Activated naive CD4-positive, alpha-beta T cell treated with anti-CD3 and anti-CD28 coated beads for 36 hours (primary cell): ENCODE measurements at places on chromosomes 2 and 18. TPM values are rescaled to one million over a fixed set of nuclear protein-coding genes. Genes with fewer than 3 reads are reported as not detected.
A peak's percentile ranks its signal among the peaks of the same experiment; 100 is the strongest.

Gene KCNK3
- not detected for total RNA-seq

Gene ALKAL2
- total RNA-seq: not detected

Gene DCDC2C
- not detected for total RNA-seq

Gene NXPH2
- not detected for total RNA-seq

DNA sequence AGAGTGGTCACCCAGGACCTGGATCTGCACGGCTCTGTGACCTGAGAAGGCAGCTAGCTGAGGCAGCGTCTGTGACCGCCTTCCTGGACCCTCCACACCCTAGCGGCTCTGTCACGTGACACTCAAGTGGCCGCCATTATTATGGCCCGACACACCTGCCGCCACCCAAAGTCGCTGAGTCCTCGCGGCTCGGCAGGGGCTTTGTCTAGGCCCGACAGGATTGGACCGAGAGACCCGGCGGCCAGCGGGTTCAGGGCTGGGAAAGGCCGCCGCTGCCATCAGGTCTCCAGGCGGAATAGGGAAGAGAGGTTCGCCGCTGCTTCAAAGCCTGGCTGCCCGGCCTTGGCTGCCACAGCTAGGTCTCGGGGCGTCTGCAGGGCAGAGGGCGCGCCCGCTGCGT, 1162.5 kb upstream of the LRRTM1 start:
- no peak overlapping the region for H3K4me3 ChIP-seq
- H3K4me1 ChIP-seq: no peaks in the 10 kb centered on the region
- no peaks in the 10 kb centered on the region for H3K36me3 ChIP-seq
- DNase-seq: no peak
- H3K27me3 ChIP-seq: no peaks in the 10 kb centered on the region

DNA sequence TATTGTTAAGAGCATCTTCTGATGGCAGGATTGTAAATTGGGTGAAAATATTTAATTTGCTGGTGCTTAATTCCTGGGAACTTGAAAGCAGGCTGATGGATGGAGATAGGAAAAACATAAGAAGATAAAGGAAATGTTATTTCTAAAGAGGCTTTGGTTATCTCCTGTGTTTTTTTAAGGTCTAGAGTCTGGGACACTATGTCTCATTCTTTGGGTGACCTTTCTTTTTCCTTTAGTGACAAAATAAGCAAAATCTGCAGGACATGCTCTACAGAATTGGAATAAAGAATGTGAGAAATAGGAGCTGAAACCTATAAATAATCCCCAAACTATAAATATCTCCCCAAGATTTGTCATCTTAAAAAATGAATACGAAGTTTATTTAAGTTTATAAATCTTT, 241.7 kb downstream of the DSC3 start:
- H3K27me3 ChIP-seq: no peaks in the 10 kb centered on the region
- H3K4me3 ChIP-seq: no peak overlapping the region
- no peaks in the 10 kb centered on the region for H3K4me1 ChIP-seq
- H3K27ac ChIP-seq: no peak overlapping the region

- H3K27me3 ChIP-seq: peaks cover 7% of the 10 kb centered on the region
- no peak overlapping the region for H3K27ac ChIP-seq
- no peaks in the 10 kb centered on the region for H3K36me3 ChIP-seq
- DNase-seq: no peak
Measured at GRCh38 chr2:238793801-238794449, 54.0 kb upstream of the TWIST2 start.

GRCh38 chr2:55108456-55109160, 58.4 kb upstream of the RTN4 start:
- no peaks in the 10 kb centered on the region for H3K27me3 ChIP-seq
- H3K4me1 ChIP-seq: no peaks in the 10 kb centered on the region
- no peaks in the 10 kb centered on the region for H3K36me3 ChIP-seq
- DNase-seq: no peak

- no peaks in the 10 kb centered on the region for H3K27me3 ChIP-seq
- H3K27ac ChIP-seq: no peak overlapping the region
- H3K4me3 ChIP-seq: no peak overlapping the region
- H3K36me3 ChIP-seq: no peaks in the 10 kb centered on the region
Measured at GRCh38 chr2:31196622-31197021, 20.7 kb downstream of the CAPN14 start.

DNA sequence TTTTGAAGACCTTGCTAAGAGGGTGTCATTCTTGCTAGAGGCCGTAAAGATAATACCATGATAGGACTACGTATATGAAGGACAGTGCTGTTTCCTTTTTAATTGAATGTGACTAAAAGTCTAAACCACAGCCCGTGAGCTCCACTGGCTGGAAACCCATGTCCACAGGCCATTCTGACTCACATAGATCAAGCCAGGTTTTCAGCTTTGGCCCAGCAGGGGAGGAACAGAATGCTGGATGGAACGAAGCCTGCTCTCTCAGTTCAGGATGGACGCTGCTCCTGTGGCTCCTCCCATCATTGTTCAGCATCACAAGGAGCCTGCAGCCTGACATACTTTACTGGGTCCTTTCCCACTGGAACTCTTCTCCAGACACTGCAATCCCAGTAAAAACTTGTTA, 47.6 kb downstream of the ALPK2 start:
- H3K27ac ChIP-seq: no peak overlapping the region
- peaks cover 27% of the 10 kb centered on the region for H3K4me1 ChIP-seq
- no peaks in the 10 kb centered on the region for H3K36me3 ChIP-seq
- no peak for DNase-seq
- no peak overlapping the region for H3K4me3 ChIP-seq

- H3K4me3 ChIP-seq: no peak overlapping the region
- no peak overlapping the region for H3K27ac ChIP-seq
- no peaks in the 10 kb centered on the region for H3K36me3 ChIP-seq
Measured at GRCh38 chr18:3525870-3526420, 76.0 kb downstream of the TGIF1 start.

GRCh38 chr2:108542071-108542470, 7.8 kb downstream of the LIMS1 start:
- no peak overlapping the region for H3K27ac ChIP-seq
- H3K4me3 ChIP-seq: no peak overlapping the region
- no peaks in the 10 kb centered on the region for H3K27me3 ChIP-seq
- peaks cover 8% of the 10 kb centered on the region for H3K4me1 ChIP-seq
- DNase-seq: no peak

- H3K4me1 ChIP-seq: peaks cover 9% of the 10 kb centered on the region
- H3K4me3 ChIP-seq: peak within 1 kb of the TSS; percentile 72
- peak; percentile 60 for DNase-seq
- no peaks in the 10 kb centered on the region for H3K36me3 ChIP-seq
Measured at GRCh38 chr2:37344453-37345361, at the start of gene QPCT. TSS of gene QPCT (plus strand) at chr2:37344630. CDS start at chr2:37344732, 102 bp downstream.

GRCh38 chr2:117702098-117702497, 112.4 kb upstream of the DDX18 start:
- H3K4me3 ChIP-seq: no peak overlapping the region
- no peak overlapping the region for H3K27ac ChIP-seq
- no peaks in the 10 kb centered on the region for H3K4me1 ChIP-seq
- no peak for DNase-seq
- peaks cover 3% of the 10 kb centered on the region for H3K27me3 ChIP-seq

DNA sequence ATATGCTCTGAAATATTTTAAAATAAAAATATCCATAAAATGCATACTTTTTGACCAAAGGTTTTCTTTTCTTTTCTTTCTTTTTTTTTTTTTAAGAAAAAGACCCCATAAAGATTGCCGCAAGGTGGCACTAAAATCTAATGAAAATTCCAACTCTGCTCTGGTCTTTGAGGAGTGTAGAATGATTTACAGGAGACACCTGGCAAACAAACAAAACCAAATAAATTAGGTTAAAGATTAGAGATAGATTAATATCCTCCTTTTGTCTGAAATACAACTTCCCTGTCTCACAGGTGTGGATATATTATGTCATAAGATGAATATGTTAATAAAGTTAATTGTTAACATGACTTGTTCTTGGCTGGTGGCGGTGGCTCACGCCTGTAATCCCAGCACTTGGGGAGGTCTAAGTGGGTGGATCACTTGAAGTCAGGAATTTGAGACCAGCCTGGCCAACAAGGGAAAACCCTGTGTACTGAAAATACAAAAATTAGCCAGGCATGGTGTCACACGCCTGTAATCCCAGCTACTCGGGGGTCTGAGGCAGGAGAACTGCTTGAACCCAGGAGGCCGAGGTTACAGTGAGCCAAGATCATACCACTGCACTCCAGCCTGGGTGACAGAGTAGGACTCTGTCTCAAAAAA, 3.5 kb upstream of the RHOB start:
- H3K27ac ChIP-seq: no peak overlapping the region
- peaks cover 8% of the 10 kb centered on the region for H3K4me1 ChIP-seq
- peak; percentile 19 for DNase-seq
- no peak overlapping the region for H3K4me3 ChIP-seq
- no peaks in the 10 kb centered on the region for H3K36me3 ChIP-seq
- H3K27me3 ChIP-seq: peaks cover 5% of the 10 kb centered on the region

GRCh38 chr2:10047616-10048500, 4.5 kb downstream of the KLF11 start:
- no peak for DNase-seq
- H3K4me3 ChIP-seq: no peak overlapping the region
- H3K36me3 ChIP-seq: peaks cover 3% of the 10 kb centered on the region
- peaks cover under 1% of the 10 kb centered on the region for H3K27me3 ChIP-seq
- peaks cover 9% of the 10 kb centered on the region for H3K4me1 ChIP-seq

GRCh38 chr2:161992531-161992930, 81.5 kb downstream of the DPP4 start:
- H3K27ac ChIP-seq: peak overlapping the region; percentile 97
- peaks cover 49% of the 10 kb centered on the region for H3K4me1 ChIP-seq
- H3K27me3 ChIP-seq: no peaks in the 10 kb centered on the region
- peak overlapping the region; percentile 78 for H3K4me3 ChIP-seq
- peak; percentile 80 for DNase-seq

- no peak overlapping the region for H3K4me3 ChIP-seq
- no peaks in the 10 kb centered on the region for H3K36me3 ChIP-seq
- H3K4me1 ChIP-seq: peaks cover 2% of the 10 kb centered on the region
- no peak overlapping the region for H3K27ac ChIP-seq
Measured at GRCh38 chr2:190379249-190379964, 28.7 kb upstream of the MFSD6 start.

- H3K4me3 ChIP-seq: peak overlapping the region; percentile 36
- peak overlapping the region; percentile 82 for H3K27ac ChIP-seq
- peak; percentile 54 for DNase-seq
- no peaks in the 10 kb centered on the region for H3K36me3 ChIP-seq
- no peaks in the 10 kb centered on the region for H3K27me3 ChIP-seq
Measured at GRCh38 chr2:30428827-30429461, 18.1 kb upstream of the LCLAT1 start.

DNA sequence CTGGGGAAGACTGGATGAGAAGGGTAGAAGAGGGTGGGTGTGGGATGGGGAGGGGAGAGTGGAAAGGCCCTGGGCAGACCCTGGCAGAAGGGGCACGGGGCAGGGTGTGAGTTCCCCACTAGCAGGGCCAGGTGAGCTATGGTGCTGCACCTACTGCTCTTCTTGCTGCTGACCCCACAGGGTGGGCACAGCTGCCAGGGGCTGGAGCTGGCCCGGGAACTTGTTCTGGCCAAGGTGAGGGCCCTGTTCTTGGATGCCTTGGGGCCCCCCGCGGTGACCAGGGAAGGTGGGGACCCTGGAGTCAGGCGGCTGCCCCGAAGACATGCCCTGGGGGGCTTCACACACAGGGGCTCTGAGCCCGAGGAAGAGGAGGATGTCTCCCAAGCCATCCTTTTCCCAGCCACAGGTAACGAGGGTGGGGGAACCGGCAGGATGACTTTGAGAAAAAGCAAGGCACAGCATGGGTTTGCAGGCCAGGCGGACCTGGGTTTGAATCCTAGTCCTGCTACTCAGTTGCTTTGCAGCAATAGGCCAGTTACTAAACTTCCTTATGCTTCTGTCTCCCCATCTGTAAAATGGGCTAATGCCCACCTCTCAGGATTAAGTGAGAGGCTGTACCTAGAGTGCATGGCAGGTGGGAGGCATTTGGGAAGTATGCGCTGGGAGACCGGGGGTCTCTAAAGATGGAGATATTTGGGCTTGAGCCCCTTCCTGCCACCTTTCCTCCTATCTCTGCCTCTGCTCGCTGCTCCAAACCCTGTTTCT, at the start of gene INHA:
INHA (plus strand) TSS at position 74 of the 765 bp plus-strand sequence; CDS start at position 139, 65 bp downstream.
- H3K4me1 ChIP-seq: no peaks in the 10 kb centered on the region
- no peaks in the 10 kb centered on the region for H3K36me3 ChIP-seq
- peaks cover 36% of the 10 kb centered on the region for H3K27me3 ChIP-seq
- no peak within 1 kb of the TSS for H3K27ac ChIP-seq
- DNase-seq: no peak

DNA sequence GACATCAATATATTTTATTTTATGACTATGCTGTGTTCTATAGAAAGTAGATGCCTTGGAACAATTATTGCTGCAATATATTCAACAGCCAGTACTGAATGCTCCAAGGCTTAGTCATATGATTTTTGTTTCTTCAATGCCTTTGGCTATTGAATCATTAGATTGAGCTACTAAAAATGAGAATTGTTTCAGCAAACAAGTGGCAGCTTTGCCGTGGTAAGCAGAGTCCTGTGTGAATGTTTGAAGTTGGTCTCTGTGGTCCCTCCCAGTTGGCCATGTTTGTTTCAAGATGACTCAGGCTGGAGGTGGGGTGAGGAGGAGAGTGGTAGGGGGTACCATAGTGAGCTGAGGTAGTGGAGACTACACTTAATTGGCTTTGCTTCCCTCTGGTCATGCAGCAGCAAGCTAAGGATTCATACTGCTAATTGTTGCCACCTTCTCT, 198.6 kb upstream of the EPAS1 start:
- peaks cover 7% of the 10 kb centered on the region for H3K36me3 ChIP-seq
- no peak overlapping the region for H3K27ac ChIP-seq
- no peaks in the 10 kb centered on the region for H3K27me3 ChIP-seq
- H3K4me1 ChIP-seq: no peaks in the 10 kb centered on the region

DNA sequence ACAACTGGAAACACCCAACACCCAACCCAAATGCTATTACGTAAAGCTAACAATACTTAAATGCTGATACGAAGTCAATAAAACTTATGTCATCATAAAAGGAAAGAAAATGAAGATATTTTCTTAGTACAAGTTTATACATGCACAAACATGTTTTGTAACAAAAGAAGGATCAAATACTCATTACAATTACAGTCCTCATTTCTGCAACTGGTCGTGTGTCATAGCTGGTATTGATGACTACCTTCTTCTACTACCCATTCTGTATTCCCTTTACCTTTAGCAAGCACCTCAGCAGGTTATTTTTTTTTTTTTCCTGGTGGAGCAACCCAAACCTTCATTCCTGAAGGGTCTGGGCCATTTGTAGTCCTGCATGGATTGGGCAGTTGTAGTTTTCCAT, 1298.5 kb downstream of the SUCLG1 start:
- H3K4me1 ChIP-seq: no peaks in the 10 kb centered on the region
- H3K4me3 ChIP-seq: no peak overlapping the region
- no peaks in the 10 kb centered on the region for H3K36me3 ChIP-seq
- H3K27ac ChIP-seq: no peak overlapping the region

DNA sequence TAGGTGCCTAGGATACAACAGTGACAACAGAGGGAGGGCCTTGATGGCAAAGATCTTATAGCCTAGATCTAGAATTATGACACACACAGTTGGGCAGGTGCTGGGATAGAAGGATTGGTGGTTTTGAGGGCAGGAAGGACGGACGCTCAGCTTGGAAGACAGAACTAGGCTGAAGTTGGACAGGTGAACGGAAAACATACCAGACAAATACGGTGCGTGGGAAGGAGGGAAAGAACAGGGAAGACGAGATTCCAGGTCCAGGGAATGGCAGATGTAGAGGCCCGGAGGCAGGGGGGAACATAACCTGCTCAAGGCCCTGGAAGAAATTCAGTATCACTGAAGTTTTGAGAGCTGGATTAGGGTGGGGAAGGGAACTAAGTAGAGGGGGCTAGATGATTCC, 40.8 kb downstream of the CRACDL start:
- no peak overlapping the region for H3K27ac ChIP-seq
- H3K4me1 ChIP-seq: no peaks in the 10 kb centered on the region
- no peaks in the 10 kb centered on the region for H3K36me3 ChIP-seq
- no peaks in the 10 kb centered on the region for H3K27me3 ChIP-seq
- no peak for DNase-seq

- no peaks in the 10 kb centered on the region for H3K36me3 ChIP-seq
- peaks cover 4% of the 10 kb centered on the region for H3K27me3 ChIP-seq
- no peak overlapping the region for H3K4me3 ChIP-seq
- DNase-seq: no peak
- no peak overlapping the region for H3K27ac ChIP-seq
- no peaks in the 10 kb centered on the region for H3K4me1 ChIP-seq
Measured at GRCh38 chr2:29691391-29691950, 229.9 kb downstream of the ALK start.
